ENCODE measurements at places on chromosomes 3 and 15.
A peak's percentile ranks its signal among the peaks of the same experiment; 100 is the strongest.

GRCh38 chr3:4821975-4822374, 157.3 kb upstream of the BHLHE40 start:
- no peak for DNase-seq

DNA sequence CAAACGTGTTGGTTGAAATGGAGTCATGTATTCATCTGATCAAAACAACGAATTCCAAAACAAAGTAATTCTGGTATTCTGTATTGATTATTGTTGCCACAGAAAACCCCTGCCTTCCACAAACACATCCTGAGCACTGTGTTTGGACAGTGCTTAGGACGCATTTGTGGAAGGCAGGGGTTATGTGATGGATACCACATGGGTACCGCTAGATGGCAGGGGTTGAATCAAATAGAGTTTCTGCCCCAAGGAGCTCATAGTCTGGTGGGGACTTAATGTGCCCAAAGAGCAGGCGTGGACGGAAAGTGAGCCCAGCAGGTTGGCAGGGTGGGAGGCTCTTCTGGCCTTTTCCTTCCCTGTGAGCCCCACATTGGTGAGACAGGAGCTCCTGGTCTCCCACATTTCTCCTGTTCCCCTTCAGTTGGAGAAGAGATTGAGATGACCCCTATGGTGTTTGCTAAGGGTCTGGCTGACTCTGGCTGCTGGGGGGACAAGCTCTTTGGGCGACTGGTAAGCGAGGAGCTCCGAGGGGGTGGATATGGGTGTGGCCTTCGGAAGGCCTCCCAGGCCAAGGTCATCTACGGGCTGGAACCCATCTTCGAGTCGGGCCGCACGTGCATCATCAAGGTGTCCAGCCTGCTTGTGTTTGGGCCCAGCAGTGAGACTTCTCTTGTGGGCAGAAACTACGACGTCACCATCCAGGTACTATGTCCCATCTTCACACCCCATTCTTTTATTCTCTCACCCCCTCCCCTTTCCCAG, 22.1 kb upstream of the SLC28A1 start:
- DNase-seq = no peak

GRCh38 chr3:67712259-67712658, 57.8 kb upstream of the SUCLG2 start:
- no peak for DNase-seq

DNA sequence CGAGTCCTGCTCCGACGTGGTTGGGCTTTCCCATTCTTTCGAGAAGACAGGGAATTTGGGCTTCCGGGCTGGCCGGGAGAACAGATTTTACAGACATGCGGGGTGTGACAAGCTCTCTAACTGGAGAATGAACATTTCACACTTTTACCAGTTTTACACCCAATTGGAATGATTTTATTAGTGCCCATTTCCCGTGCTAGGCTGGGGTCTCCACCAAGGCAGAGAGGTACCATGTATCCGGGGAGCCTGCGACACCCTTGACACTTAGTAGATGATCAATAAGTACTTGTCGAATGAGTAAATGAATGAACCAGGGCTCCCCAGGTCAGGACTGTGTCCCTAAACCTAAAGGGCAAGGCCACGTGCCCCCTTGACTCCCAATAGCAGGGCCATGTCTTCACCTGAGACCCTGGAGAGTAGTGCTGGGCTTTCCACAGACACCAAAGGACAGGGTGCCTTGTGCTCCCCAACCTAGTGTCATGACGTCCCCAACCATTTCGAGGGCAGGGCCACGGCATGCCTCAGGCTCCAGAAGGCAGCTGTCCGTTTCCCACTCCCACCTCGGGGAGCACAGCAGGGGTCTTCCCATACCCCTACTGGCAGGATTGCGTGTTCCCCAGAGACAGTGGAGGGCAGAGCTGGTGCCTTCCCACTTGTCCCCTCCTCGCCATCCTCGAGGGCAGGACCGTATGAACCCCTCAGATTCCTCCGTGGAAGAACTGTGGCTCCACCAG, 679 bp upstream of the MYD88 start:
- no peak for DNase-seq

DNA sequence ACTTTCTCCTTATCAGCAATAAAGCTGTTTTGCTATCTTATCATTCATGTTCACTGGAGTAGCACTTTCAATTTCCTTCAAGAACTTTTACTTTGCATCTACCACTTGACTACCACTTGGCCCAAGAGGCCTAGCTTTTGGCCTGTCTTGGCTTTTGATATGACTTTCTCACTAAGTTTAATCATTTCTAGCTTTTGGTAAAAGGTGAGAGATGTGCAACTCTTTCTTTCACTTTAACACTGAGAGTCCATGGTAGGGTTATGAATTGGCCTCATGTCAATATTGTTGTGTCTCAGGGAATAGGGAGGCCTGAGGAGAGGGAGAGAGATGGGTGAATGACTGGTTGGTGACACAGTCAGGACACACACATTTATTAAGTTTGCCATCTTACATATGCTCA, 31.0 kb upstream of the FAM3D start:
- DNase-seq = no peak

DNA sequence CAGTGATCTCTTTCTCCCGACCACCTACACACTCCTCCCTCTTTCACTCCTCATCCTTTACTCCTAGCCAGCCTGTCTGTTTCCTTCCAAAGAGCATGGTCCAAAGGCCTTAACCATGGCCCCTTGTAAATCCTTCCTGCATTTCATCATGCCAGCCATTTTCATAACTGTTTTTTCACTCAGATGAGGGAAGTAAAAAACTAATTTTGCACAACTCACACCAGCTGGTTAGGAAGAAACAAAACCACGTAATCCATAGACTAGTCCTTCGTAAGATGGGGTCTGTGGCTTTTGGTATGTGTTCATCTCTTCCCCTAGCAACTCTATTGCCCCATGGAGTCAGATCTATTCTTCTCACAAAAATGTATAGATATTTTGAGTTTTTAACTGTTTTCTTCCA, 187.8 kb downstream of the SHOX2 start:
- DNase-seq = no peak

- DNase-seq = no peak
Observed at GRCh38 chr15:25171111-25171811, 216.5 kb downstream of the SNRPN start.

GRCh38 chr3:112519424-112520001, 20.2 kb upstream of the BTLA start:
- DNase-seq = no peak

DNA sequence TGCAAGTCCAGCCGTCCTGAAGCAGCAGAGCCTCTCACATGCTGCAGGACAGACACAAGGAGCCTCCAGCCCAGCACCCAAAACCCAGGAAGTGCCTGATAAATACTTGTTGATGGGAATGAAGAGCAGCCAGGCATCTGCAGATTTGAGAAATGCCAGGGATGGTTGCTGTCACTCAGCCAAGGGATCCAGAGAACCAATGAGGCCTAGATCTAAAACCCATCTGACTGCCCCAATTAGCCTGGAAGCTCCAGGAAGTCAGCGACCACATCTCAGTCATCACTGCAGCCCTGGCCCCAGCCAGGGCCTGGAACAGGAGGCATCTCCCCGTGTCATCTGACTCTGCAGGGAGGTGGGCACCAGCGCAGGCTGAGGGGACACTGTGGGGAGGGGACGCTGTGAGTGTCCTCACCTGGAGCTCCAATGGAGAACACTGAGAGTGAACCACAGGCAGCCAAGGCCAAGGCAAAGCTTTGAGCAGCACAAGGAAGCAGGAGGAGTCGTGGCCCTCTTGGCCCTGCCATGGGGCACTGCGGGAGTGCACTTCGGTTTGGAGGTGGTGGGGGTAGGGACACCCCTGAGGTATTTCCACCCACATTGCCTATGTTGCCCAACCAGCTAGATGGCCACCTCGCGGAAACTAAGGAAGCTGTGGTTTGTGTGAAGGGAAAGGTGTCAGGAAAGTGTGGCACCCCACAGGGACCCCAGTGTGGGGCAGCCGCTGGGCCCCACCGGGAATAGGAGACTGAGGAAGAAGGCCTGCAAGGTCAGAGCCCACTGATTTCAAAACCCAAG, 229.5 kb downstream of the VPS13C start:
- no peak for DNase-seq

GRCh38 chr15:50340416-50340815, 14.6 kb downstream of the GABPB1 start:
- no peak for DNase-seq

DNA sequence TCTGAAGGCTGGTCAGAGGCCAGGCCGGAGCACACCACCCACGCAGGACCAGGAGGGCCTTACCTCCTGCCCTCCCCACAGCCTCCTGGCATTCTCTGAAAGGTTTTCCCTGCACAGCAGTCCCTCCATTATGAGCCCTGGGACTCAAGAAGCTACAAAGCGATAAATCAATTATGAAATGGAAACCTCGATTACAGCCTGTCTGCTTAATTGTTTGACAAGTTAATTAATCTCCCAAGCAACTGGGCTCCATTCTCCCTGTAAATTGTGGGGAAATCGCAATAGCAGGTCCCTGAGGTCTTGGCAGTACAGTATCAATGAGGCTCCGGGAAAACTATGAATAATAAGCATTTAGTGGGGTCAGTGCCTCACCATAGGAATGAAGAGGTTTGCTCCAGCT, 683.5 kb downstream of the NTRK3 start:
- no peak for DNase-seq

DNA sequence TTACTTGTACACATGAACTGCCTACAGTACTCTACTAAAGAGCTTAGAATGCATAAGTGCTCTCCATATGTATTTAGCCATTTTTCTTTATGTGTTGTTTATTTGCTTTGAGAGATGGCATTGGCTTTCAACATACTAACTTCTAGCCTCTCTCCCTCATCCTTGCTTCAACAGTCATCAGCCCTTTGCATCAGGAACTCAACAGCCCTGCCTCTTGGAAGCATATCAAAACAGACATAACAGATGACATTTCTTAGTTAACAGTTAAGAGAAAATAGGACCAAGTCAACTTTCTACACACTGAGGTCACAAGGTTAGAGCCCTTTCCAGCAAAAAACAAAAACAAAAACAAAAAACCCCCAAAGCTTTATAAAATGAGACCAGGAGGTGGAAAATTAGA, 145.6 kb downstream of the TCF12 start:
- DNase-seq = no peak

GRCh38 chr3:194631696-194632095, 1.5 kb downstream of the TMEM44 start:
- no peak for DNase-seq

GRCh38 chr3:161409069-161409468, 37.8 kb upstream of the SPTSSB start:
- no peak for DNase-seq

DNA sequence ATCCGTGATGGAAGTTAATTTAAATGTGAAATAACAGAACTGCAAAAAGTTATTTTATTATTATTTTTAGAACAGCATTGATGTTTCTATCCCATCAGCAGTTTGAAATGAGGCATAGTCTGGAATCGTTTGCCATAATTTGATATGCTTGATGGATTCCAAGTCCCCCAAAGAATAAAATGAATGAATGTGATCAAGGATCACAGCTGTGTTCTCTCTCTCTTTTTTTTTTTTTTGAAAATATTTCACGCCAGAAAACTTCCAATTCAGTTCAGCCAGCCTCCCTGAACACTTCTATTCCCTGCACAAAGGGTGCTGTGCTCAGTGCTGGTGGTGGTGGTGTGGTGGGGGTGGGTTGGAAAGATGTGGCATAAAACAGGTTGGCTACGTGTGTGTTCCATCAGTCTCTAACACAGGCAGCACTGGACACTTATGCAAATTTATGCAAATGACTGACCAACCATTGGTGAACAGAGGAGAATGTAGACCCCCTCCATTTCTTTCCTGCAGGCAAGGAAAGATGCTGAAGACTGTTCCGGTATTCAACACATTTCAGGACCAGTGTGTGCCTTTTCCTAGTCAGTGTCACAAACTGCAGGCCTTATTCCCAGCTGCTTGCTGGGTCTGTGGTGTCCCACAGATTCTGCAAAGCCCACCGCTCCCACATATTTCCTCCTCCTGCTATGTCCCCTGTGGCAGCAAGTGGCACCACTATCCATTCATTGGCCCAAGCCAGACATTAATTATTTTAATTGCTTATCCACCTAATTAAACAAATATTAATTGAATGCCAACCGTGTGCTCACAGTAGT, 10.6 kb downstream of the ARNT2 start:
- no peak for DNase-seq

DNA sequence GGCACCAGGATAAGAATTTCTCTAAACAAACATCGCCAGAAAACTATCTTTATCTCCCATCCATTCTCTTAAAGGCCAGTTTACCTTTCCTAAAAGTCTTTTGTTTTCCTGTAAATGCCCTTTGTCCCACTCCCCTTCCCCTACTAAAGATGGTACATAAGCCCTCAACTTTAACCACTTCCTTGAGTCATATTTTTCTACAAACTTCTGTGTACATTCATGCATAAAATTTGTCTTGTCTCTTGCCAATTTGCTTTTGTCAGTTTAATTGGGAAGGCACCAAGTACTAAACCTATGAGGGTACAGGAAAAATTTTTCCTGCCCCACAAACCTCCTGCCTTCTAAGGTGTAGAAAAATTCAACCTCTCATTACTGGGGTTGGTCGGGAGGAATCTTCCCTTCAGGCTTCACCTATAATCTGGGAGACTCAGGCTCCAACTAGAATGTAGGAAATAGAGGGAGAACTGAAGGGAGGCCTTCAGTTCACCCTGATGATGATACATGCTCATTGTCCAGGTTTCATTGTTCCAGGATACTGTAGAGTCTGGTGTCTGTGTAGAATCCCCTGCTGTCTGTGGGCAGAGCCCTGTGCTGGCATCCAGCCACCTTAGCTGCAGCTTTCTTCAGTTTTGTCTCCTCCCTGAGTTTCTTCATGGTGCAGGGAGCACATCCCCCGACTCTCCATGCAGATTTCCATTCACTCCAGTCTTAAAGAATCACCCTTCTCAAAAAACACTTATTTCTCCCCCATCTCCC, 53.2 kb downstream of the CD200R1L start:
- DNase-seq = no peak

- DNase-seq = peak; percentile 37
Observed at GRCh38 chr3:188152660-188153436, 1.1 kb upstream of the LPP start.

- no peak for DNase-seq
Observed at GRCh38 chr3:129974833-129975704, 549 bp downstream of the TRH start.

GRCh38 chr3:52193065-52193464, 4.9 kb upstream of the ALAS1 start:
- DNase-seq = no peak

DNA sequence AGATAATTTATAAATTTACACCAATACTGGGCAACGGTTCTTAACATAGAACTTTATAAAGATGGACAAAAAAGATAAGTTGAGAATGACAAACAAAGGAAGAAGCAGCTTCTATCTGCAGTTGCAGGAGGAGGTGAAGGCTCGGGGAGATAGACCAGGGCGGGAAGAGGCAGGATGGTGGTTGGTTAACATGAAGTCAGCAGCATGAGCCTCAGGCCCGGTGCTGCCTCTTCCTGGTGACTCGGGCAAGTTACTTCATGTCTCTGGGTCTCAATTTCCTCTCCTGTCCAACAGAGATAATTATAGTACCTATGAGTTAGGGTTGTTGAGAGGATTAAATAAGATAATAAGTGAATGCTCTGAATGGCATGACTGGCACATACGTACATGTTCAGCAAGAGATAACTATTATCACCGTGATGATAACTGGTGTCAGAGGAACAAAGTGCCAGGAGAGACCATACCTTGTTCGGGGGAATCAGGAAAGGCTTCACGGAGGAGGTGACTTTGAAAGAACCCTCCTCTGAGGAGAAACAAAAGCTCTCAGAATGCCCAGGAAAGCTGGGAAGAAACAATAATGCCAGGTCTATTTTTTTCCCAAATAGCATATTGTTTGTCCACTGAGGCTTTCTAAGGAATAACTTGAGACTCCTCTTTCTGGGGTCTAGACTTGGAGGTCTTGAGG, 4.4 kb downstream of the PAK6 start:
- DNase-seq = no peak
